Activated CD8-positive, alpha-beta memory T cell treated with anti-CD3 and anti-CD28 coated beads for 4 hours (primary cell): ENCODE measurements at places on chromosomes 3 and 15.

- no peak for DNase-seq
Measured at GRCh38 chr3:157115069-157116006, 44.6 kb downstream of the CCNL1 start.

- DNase-seq = no peak
Measured at GRCh38 chr3:79063624-79064023, 704.2 kb downstream of the ROBO1 start.

- DNase-seq = no peak
Measured at GRCh38 chr3:78867409-78868372, 900.1 kb downstream of the ROBO1 start.

DNA sequence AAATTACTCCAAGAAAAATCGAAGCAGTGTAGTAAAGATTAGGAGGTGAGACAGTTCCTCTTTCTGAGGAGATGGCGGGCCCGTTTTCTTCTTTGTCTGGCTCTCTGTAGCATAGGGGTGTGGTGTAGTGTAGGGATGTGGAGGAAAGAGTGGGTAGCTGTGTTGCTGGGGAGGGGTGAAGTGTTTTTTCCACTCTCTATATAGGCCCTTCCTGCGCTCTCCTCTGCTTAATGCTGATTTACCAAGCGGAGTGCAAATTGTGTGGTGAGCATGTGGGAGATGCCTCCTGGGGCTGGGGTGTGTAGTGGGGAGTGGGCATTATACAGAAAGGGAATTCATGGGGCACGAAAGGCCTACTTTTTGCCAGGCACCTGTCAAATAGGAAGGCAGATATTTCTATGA lies 94.9 kb downstream of the ST6GAL1 start:
- peak; percentile 39 for DNase-seq

DNA sequence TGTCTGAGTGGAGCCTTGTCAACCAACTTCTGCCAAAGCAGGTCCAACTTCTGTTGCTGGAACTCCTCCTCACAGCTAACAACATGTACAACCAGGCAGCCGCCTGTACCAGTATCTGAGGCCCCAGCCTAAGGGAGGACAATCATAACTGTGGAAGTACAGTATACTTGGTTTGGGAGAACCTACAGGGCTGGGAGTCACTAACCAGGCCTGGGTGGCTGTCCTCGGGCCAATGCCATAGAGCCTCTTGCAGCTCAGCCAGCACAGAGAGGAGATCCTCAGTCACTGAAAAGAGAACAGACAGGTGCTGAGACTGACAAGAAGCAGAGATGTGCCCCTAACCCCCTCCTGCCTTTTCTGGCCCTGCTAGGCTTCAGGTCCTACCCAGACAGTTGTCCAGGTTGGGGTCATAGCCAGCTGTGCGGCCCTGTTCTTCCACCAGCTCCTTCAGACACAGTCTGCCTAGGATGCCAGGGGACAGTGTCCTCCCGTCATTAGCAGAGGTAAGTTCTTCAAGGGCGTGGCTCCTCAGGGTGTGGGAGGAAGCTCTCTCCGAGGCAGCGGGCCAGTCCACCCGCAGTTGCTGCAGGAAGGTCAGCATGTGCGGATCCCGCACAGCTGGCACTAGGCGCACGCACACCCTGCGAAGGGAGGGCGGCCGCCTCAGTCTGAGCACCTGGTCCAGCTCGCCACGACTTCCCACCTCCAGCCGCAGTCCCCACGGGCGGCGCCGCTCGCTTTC lies 980 bp downstream of the DALRD3 start:
- no peak for DNase-seq

- DNase-seq = no peak
Measured at GRCh38 chr15:77821188-77821958, 188.7 kb upstream of the LINGO1 start.

- DNase-seq = peak; percentile 70
Measured at GRCh38 chr3:50237754-50238548, 1.9 kb downstream of the GNAI2 start.

GRCh38 chr3:152745646-152746045 lies 89.3 kb upstream of the P2RY1 start:
- DNase-seq = no peak

DNA sequence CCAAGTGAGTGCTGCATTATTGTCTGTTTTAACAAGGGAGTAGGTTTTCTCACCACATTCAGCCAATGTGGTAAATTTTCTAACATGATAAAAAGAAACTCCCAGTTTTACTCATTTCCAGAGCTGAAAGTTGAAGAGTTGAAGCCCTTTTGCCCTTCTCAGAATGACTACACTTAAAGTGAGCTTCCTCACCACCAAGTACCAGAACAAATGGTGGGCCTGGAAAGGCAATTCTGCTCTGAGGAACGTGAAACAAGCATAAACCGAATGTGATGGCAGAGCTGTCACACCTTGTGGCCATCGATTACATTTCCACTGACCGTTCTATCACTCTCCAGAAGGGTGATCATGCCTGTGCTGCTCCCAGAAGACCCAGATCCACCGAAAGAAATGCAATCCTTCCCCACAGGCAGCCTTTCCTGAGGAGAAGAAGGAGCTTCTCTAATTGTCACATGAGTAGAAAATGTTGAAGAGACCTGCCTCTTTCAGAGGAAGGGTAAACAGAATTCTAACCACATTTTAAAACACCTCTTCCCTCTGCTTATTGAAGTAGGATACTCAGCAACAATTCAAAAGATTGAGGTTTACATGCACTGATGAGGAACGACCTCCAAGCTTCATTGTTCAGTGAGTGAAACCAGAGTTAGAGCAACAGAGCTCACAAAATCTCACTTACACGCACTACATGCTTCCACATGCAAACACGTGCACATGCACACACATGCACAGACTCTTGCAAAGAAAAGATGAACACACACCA lies 21.4 kb upstream of the CCR9 start:
- no peak for DNase-seq

DNA sequence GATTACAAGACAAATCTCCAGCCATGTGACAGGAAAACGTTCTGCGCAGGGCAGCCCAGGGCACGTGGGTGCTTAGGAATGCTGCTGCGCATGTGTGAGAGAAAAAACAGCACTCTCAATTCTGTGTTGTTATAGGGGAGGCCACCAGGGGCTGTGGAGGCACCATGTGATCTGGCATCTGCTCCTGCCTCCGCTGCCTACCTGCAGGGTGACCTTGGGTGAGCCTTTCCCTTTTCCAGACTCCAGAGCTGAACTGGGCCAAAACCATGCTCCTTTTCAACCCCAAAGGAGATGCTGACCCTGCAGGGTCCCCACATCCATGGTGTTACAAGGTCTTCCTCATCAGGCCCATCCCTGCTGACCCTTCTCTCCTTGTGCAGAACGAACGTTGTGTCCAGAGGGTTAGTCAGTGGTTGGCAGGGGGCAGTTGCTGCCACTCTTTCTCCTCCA lies 81.5 kb upstream of the RASGRF1 start:
- no peak for DNase-seq

GRCh38 chr3:48782046-48782445 lies 65.0 kb upstream of the IP6K2 start:
- no peak for DNase-seq

- no peak for DNase-seq
Measured at GRCh38 chr3:48575366-48575765, 11.8 kb upstream of the UCN2 start.

GRCh38 chr15:29570948-29571791 lies 251.1 kb downstream of the TJP1 start:
- DNase-seq = no peak

DNA sequence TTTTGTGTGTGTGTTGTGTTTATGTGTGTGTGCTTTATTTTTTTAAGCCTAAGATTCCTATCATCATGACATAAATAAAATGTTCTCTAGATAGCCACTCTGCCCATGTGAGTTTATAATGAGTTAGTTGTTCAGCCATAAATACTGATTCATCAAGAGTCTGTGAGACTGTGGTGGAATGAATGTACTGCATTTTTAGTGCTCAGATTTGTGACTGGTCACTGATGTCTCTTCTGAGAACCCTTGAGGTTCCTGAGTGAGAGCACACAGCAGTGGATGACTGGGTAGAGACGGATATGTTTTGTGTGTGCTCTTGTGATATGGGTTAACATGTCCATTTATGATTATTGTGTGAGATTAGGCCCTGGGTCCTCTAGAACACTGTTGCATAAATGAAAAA lies 51.2 kb downstream of the SETD5 start:
- no peak for DNase-seq

- no peak for DNase-seq
Measured at GRCh38 chr3:124611520-124611919, 118.7 kb upstream of the UMPS start.

- DNase-seq = peak; percentile 80
Measured at GRCh38 chr3:10026084-10026890, at the start of gene FANCD2. Gene FANCD2 (plus strand): TSS chr3:10026437. CDS start chr3:10028658, 2,221 bp downstream.

GRCh38 chr15:78059110-78059839 lies 18.2 kb downstream of the TBC1D2B start:
- DNase-seq = no peak

GRCh38 chr15:97014001-97014400 lies 683.5 kb downstream of the NR2F2 start:
- no peak for DNase-seq

GRCh38 chr15:23628612-23629233 lies 18.9 kb downstream of the MAGEL2 start:
- no peak for DNase-seq

DNA sequence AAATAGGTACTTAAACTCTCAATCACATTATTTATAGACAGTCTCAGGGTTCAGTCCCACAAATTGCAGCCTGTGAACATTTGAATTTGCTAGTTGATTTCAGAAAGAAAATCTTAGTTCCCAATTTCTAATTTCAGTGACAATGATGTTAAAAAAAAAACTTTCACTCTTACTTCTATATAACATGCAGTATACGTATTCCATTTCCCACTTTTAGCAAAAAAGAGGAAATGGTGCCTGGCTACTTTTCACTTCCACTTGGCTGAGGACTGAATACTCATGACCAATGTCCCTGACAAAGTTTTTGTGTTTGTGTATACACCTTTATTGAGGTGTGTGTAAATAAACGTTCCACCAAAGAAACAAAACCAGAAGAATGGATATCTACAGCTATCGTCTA lies 32.1 kb upstream of the XCR1 start:
- no peak for DNase-seq

- no peak for DNase-seq
Measured at GRCh38 chr3:1056744-1057143, 36.1 kb upstream of the CNTN6 start.

DNA sequence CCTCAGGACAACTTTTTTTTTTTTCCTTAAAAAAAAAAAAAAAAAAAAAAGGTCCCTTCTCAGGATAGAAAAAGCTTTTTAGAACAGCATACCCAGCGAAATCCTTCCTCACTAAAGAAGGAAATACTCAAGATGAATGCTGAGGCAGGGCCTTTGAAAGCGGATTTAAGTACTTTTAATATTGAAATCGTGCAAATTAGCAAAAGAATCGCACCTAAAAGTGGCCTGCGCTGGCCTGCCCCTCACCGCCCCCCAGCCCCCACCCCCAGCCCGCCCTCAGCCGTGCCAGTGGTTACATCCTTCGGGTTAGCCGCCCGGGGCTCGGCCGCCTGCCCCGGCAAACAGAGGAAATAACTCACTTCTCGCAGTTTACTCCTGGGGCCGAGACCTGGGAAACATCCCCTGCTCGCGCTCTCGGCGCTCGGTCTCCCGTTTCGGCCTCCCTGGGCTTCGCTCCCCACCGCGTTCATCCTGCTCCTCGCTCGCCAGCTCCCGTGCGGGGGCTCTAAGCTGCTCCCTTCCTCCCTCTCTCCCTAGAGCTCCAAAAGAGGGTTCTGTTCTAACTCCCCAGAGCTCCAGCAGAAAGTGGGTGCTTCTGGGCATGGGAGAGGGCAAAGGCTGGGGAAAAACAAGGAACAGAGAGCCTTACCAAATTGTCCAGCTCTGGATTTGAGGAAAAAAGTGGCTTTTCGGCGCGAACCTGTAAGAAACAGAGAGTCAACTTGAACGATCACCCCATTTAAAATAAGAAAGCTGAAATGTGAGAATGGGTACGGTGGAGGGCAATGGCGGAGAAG lies 5.2 kb downstream of the MEIS2 start:
- no peak for DNase-seq

DNA sequence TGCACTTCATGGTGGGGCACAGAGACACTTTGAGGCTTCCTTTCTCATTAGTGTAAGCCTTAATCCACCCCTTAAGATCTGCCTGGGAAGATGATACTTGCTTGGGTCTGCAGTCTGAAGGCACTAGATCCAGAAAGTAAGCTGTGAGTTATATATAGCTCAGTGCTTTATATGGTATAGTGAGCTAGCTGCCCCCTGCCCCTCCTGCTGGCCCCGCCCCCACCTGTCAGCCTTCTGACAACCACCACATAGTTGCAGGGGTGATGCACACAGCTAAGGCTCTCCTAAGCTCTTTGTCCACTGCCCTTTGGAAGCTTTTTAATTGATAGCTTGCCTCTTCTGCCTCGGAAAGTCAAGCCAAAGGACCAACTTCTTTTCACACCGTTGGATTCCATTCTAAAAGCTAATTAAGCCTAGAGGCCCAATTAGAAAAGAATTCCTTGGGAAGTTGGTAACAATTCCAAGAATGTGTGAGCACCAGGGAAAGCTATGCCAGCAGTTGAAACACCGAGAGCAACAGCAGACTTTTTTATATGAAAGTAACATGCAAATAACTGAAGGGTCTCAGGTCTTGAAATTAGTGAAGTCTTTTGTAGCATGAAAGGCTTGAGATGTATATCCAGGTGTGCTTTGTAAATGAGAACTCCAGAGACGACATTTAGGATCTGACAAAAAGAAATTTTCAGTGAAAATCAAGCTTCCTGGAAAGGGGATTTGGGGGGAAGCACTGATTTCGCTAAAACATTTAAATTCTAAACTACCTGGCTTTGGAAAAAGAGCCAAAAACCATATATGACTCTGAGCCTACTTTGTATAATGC lies 2.3 kb downstream of the TPM1 start:
- DNase-seq = no peak

DNA sequence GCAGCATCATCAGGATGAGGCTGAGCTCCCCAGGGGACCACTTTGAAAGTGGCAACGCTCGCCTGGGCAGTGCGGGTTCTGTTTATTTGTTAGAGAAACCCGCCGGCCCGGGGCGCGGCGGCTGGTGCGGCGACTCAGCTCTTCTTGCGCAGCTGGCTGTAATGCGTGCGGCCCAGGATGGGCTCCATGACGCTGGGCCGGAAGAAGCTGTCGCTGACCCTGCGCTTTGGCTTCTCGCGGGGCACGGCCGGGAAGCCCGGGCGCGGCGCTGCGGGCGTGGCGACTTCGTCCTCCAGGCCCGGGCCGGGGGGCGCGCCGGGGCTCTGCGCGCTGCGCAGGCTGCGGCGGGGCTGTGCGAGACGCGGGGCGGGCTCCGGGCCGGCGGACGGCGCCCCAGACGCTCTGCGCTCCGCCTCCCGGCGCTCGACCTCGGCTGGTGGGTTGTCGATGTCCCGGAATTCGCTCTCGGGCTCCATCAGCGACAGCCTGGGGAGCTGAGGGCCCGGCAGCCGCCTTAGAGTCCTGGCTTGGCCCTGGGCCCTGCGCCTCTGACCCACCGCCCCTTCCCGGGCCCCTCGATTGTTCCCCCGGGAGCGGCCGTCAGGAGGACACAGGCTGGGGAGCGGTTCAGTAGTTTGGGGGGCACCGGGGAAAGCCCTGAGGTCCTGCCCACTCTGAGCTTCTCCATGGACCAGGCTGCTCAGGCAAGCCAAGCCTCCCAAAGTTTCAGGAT lies 10.3 kb upstream of the KIF7 start:
- no peak for DNase-seq
